ENCODE measurements at places on chromosomes 3 and 15.

GRCh38 chr15:64156652-64157331 lies 5.3 kb downstream of the SNX22 start:
- peaks cover 63% of the 10 kb centered on the region for H3K4me1 ChIP-seq
- H3K27me3 ChIP-seq, result no peaks in the 10 kb centered on the region
- H3K27ac ChIP-seq, result no peak overlapping the region
- no peak for DNase-seq
- peaks cover 67% of the 10 kb centered on the region for H3K36me3 ChIP-seq
- H3K4me3 ChIP-seq, result no peak overlapping the region

GRCh38 chr3:99920481-99921376 lies 103.1 kb downstream of the CMSS1 start:
- H3K4me3 ChIP-seq, result no peak overlapping the region
- H3K4me1 ChIP-seq, result peaks cover 25% of the 10 kb centered on the region
- H3K27ac ChIP-seq, result peak overlapping the region; percentile 65

- no peaks in the 10 kb centered on the region for H3K36me3 ChIP-seq
- H3K27me3 ChIP-seq, result no peaks in the 10 kb centered on the region
- H3K4me1 ChIP-seq, result peaks cover 30% of the 10 kb centered on the region
- DNase-seq, result no peak
- no peak overlapping the region for H3K4me3 ChIP-seq
These were observed 10.5 kb downstream of the SHF start for GRCh38 chr15:45177285-45177684.

DNA sequence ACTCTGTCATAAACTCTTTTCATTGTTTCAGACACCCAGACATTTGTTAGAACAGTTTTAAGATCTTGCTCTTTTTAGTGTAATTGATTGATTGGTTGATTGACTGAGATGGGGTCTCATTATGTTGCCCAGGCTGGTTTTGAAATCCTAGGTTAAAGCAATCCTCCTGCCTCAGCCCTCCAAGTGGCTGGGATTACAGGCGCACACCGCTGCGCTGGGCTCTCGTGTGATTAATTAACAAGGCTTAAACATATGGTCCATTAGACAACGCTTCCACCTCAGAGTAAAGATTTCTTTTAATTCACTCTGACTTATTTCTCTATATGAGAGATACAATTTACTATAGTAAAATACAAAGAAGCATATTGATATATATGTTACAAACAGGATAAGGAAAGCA lies 114.0 kb upstream of the C2CD4B start:
- no peaks in the 10 kb centered on the region for H3K27me3 ChIP-seq
- DNase-seq, result no peak
- no peaks in the 10 kb centered on the region for H3K4me1 ChIP-seq

- no peaks in the 10 kb centered on the region for H3K4me1 ChIP-seq
- DNase-seq, result no peak
- H3K36me3 ChIP-seq, result no peaks in the 10 kb centered on the region
- no peak overlapping the region for H3K4me3 ChIP-seq
These were observed 130.4 kb downstream of the ZNF385D start for GRCh38 chr3:21620511-21621155.

DNA sequence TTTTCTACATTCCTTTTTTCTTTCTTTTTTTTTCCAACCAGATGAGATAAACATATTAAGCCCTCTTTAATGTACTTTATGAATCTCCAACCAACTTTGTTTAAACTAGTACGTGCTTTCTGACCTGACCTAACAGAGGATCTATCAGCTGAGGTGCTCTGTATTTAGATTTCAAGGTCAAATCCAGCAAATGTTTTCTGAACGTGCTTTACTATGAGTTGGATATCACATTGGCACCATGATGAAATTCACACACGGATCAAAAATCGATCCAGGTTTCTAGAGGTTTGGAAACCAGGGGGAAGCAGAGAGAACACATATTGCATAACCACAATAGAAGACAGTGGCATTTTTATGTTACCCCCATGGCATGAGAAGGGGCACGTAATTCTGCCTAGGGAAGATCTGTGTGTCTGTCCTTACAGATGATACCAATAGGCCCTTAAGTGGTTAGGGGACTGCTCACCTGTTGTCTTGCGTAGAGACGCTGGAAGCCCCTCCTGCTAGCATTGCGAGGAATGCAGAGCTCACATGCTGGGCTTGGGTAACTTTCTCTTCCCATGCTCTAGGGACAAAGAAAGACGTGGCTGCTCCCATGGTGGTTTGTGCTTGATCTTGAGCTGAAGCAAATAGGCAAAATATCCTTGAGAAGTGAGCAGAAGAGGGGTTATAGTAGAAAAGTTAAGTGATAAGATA lies 59.3 kb upstream of the ABHD10 start:
- H3K4me3 ChIP-seq, result no peak overlapping the region
- peaks cover 36% of the 10 kb centered on the region for H3K36me3 ChIP-seq
- DNase-seq, result no peak
- peaks cover 22% of the 10 kb centered on the region for H3K4me1 ChIP-seq
- no peak overlapping the region for H3K27ac ChIP-seq

GRCh38 chr15:84818261-84819131 lies 1.3 kb downstream of the ALPK3 start:
- DNase-seq, result no peak
- no peaks in the 10 kb centered on the region for H3K36me3 ChIP-seq

- no peak overlapping the region for H3K4me3 ChIP-seq
- no peak overlapping the region for H3K27ac ChIP-seq
- DNase-seq, result no peak
- H3K4me1 ChIP-seq, result peaks cover 4% of the 10 kb centered on the region
- H3K36me3 ChIP-seq, result no peaks in the 10 kb centered on the region
These were observed 22.9 kb downstream of the ITPR1 start for GRCh38 chr3:4515916-4516579.

DNA sequence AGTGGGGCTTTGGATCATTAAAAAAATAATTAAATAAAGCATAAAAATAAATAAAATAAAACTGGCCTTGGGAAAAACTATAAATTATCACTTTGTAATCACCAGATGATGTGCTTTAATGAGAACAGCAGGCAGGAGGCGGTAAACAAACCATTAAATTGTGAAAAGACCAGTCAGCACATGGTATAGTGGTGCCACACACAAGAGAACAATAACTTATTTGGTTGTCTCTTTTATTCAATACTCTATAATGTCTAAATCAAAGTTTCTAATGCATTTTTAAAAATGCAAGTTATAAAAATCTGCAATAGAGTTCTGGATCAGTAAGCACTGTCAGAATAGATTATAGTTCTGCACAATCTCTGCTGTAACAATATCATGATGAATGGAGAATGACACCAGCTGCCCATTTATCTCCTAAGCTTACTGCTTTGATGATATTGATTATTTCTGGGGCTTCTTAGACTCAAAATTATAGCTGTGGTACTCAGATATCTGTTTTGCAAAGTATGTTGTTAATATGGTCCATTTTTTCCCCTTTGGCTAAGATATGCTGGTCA lies 259.3 kb downstream of the NAALADL2 start:
- DNase-seq, result no peak
- no peak overlapping the region for H3K27ac ChIP-seq
- no peak overlapping the region for H3K4me3 ChIP-seq
- H3K27me3 ChIP-seq, result no peaks in the 10 kb centered on the region
- no peaks in the 10 kb centered on the region for H3K36me3 ChIP-seq

DNA sequence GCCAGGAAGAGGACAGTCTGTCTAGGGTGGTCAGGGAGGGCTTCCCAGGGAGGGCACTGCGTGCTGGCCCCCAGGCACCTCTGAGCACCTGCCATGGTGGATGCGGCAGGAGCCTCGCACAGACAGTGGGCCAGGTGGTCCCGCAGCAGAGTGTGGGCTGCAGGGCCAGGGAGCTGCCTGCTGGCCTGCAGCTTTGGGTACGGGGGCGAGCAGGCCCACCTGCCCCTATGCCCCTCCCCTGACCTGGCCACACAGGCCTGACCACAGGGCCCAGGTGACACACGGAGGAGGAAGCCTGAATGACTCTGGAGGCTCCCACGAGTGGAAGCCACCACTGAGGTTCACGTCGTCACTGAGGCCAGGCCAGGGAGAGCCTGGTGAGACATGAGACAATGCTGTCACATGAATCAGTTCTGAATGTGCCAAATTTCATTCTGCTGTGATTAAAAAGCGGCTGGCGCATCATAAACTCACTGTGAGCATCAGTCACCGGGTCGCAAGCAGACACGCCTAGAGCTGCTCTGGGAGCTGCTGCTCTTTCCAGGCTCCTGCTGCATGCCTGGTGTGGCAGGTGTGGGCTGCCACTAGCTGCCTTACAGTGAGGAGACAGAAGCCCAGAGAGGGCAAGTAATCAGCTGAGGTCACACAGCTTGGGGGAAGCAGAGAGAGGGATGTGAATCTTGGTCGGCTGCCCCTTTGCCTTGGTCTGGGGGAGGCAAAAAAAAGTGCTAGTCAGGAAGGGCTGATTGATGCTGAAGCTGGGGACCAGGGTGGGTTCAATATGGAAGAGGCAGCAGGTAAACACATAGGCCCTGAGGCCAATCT lies 39.5 kb upstream of the IQSEC1 start:
- H3K4me3 ChIP-seq, result no peak overlapping the region
- no peaks in the 10 kb centered on the region for H3K36me3 ChIP-seq
- H3K27me3 ChIP-seq, result no peaks in the 10 kb centered on the region
- DNase-seq, result no peak

GRCh38 chr3:176431038-176431418 lies 766.3 kb downstream of the TBL1XR1 start:
- no peak for DNase-seq
- no peaks in the 10 kb centered on the region for H3K27me3 ChIP-seq
- no peaks in the 10 kb centered on the region for H3K36me3 ChIP-seq

DNA sequence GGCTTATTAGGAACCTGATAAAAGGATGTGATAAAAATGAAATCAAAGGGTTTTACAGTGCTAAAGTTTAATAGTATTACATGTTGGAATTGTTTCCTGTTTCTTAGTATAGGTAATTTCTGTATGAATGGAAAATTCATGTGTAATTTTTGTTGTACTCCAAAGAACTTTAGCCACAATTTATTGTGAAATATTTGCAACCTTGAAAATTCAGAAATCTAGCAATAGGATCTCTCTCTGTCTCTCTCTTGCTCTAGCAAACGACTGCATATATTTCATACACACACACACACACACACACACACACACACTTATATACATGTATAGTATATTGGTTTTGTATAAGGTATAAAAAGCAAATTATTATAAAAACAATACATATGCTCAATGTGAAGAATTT lies 59.6 kb downstream of the PIAS1 start:
- peak overlapping the region; percentile 22 for H3K27ac ChIP-seq
- DNase-seq, result no peak
- peak overlapping the region; percentile 13 for H3K4me3 ChIP-seq
- H3K27me3 ChIP-seq, result no peaks in the 10 kb centered on the region

DNA sequence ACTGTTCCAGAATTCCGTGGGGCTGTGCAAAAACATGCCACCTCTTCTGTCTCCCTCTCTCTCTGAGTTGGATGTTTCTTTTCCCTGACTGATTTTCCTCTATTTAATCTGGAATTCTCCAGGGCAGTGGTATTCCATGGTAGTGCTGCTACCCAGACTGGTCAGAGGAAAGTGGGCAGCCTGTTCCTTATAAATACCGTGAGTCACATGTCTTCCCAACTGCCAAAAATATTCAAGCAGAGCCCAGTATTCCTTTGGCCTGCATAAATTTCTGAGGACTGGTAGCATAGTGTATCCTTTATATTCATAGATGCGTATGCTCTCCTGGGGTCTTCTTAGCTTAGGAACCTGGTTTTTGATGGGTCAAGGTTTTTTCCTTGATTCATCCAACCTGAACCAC lies 40.9 kb downstream of the CEMIP start:
- H3K27me3 ChIP-seq, result no peaks in the 10 kb centered on the region
- peaks cover 6% of the 10 kb centered on the region for H3K4me1 ChIP-seq
- no peak overlapping the region for H3K27ac ChIP-seq
- no peak overlapping the region for H3K4me3 ChIP-seq
- DNase-seq, result no peak

Data from vagina (tissue), 2 donors.